ENCODE measurements at places on chromosomes 11 and 22.

DNA sequence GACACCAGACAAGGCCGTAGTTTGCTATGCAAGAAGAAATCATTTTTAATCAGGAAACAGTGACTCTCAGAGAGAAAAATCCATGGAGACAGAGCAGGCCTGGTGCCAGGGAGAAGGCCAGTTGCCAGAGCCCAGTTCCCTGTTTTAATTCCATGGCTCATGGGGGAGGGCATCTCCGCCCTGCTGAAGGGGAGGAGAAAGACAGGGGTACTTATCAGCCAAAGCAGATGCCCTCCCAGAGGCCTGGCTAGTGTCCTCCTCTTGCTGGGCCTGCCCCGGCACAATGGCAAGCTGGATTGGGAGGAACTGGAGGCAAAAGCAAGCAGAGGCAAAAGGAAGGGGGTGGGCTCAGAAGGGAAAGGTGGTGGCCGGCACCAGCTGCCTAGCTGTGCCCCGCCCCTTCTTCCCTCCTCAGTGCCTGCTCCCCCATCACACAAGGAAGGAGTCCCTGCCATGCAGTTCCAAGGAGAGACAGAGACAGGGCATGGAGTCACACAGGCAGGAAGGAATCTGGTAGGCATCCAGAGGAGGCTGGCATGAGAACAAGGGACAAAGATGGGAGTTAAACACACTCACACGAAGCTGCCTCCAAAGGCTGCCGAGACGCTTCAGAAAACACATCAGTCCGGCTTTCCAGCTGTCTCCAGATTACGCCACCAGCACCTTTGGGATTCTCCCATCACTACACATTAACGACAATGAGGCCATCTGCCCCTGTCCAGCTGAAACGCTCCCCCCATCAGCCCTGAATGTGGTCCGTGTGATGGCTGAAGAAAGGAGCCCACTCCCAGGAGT lies 591.8 kb downstream of the BUD13 start:
- peak; percentile 68 for DNase-seq

DNA sequence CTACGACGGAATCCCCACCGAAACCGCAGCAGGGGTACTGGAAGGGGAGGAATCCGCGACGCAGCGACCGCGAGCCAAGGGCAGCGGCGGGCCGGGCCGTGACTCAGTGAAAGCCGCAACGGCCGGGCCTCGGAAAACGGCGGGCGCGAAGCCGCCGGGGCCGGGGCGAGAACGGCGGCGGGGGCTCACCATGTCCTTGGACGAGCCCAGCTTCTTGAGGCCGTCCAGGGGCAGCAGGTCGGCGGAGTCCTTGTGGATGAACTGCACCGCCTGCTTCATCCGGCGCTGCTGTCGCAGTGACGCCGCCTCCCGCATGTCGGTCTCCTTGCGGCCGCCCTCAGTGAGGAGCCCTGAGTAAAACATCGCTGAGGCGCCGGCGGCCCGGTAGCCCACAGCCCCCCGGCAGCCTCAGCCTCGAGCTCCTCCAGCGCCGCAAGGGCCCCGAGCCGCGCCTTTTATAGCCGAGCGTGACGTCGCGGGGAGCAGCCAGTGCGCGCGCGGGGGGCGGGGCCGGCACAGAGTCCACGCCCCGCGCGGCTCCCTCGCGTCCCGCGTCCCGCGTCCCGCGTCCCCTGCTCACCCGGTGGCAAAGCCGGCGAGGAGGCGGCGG lies at the start of gene NRIP3:
TSS of gene NRIP3 (minus strand) at position 429 of the 610 bp plus-strand sequence. CDS start at position 363, 66 bp downstream.
- DNase-seq = peak; percentile 92

DNA sequence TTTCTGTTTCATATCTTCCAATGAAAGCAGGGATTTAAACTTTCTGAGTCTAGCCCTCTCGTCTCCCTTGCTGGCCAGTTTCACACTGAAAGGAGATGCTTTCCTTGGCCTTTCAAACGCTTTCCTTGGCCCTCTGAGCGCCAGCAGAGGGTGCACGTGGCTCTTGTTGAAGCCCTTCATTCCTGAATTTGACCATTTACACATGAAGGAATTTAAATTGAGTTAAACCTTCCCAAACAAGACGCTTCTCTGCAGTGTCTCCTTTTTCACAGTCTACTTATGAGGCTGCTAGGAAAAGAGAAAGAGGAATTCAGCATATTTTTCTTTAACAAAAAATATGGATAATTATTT lies 21.6 kb downstream of the NNMT start:
- DNase-seq = peak; percentile 76

DNA sequence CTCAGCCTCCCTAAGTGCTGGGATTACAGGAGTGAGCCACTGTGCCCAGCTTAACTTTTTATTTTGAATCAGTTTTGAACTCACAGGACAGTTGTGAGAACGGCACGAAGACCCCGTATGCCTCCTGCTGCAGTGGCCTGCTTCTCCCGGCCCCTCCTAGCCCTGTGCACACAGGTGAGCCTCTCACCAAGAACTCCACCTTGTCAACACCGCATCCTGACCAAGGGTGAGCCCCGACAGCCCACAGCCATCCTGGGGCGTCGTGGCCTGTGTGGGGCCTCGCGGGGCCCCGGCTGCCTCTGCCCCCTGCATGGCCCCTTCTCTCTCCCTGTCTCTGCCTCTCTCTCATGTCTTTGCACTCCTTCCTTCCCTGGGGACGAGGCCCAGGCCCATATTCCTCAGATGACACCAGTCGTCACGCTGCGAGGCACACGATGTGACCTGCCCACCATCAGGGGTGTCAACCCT lies 38.8 kb downstream of the GNB1L start:
- no peak for DNase-seq

GRCh38 chr11:63491636-63492372 lies 837 bp upstream of the PLAAT5 start:
- no peak for DNase-seq

GRCh38 chr11:128273736-128274135 lies 313.6 kb downstream of the ETS1 start:
- DNase-seq = no peak

GRCh38 chr22:38727123-38727522 lies 21.4 kb downstream of the GTPBP1 start:
- DNase-seq = no peak

- no peak for DNase-seq
Observed at GRCh38 chr11:125777309-125777708, 1.3 kb downstream of the PATE2 start.

- no peak for DNase-seq
Observed at GRCh38 chr11:131108760-131109159, 192.5 kb upstream of the SNX19 start.

GRCh38 chr11:133951327-133952198 lies 5.2 kb downstream of the IGSF9B start:
- DNase-seq = peak; percentile 64

DNA sequence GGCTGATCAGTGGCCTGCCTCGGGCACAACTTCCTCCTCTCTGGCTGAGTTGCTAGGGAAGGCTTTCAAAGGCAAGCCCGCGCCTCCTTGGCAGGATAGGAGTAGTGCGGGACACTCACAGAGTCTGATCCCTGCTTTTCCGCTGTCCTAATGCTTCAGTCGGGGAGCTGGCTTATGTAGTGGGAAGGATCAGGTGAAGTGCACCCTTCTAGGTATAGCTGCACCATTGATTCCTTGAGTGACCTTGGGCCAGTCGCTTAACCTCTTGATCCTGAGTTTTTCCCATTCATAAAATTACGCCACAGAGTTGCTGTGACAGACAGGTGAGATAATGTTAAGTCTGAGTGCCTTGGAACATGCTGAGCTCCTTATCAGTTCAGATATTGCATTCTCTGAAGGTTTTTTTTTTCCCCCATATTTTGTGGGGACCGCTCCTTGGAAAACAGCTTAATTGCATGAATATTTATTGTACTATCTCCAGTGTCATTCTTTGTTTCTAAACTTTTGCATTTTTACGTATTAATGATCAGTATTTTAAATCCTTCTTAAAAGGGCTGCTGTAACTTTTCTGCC lies 961 bp downstream of the IPO7 start:
- peak; percentile 34 for DNase-seq

GRCh38 chr11:104484804-104485554 lies 321.0 kb upstream of the PDGFD start:
- peak; percentile 81 for DNase-seq

- DNase-seq = peak; percentile 33
Observed at GRCh38 chr11:64894070-64894811, 15.8 kb upstream of the EHD1 start.

DNA sequence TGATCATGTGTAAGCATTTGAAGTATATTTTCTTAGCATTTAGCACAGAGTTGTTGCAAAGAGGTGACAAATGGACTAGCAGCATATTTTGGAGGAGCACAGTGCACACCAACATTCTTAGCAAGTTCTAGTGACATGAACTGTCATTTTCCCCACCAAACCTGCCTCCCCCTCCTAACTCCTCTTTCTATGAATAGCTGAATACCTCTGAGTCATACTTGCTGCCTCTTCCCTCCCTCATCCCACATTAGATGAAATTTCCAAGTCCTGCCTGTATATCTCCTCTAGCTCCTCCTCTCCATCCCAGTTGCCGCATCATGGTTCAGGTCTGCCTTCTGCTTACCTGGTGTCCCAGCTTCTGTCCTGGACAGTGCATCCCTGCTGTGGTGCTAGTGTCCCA lies 7.2 kb downstream of the OSBP2 start:
- DNase-seq = no peak

GRCh38 chr11:102879801-102880200 lies 5.0 kb upstream of the MMP12 start:
- DNase-seq = no peak

GRCh38 chr11:74212533-74212932 lies 41.4 kb downstream of the PPME1 start:
- no peak for DNase-seq

DNA sequence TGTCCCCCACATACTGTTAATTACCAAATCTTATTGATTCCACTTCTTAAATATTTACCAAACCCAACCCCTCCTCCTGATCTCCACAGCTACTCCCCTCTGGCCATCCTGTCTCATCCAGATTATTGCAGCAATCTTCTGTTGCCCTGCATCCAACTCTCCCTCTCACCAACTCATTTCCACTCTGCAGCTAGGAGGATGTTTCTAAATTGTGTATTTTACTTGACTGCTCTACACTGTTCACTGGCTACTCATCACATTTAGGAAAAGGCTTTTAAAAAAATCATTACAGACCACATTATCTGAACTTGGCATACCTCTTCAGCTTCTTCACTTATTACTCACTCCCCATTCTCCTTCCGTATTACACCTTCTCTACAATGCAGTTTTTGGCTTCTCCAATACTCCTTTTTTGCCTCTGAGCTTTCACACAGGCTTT lies 117.9 kb downstream of the ATG16L2 start:
- DNase-seq = no peak

DNA sequence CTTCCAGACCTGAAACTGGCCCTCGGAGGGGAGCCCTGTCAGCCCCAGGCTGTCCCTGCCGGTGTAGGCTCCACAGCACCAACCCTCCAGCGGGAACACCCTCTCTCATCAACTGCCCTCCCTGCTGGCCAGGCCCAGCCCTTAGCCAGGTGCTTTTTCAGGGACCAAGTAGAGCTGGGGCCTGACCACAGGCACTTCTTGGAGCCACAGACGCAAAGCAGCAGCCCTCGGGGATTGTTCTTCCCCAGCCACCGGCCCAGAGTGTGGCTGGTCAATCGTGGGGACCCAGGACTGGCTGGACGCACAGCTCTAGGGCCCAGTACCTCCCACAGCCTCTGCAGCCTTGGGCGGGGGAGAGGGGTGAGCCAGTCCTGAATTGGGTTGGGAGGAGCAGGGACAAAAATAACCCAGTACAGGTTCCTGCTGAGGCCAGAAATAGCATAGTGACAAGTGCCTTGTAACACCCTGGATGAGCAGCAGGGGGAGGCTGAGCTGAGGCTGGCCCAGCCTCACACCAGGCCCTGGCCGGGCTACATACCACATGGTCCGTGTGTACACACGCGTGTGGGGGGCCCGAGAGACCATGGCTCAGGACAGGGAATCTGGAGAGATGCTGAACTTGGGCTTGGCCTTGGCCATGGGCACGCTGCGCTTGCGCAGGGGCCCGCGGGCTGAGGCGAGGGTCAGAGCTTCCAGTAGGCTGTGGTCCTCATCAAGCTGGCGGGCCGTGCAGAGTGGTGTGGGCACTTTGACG lies 2.0 kb downstream of the KCNJ11 start:
- DNase-seq = peak; percentile 58

- no peak for DNase-seq
Observed at GRCh38 chr11:93728792-93729128, 12.5 kb downstream of the TAF1D start.

DNA sequence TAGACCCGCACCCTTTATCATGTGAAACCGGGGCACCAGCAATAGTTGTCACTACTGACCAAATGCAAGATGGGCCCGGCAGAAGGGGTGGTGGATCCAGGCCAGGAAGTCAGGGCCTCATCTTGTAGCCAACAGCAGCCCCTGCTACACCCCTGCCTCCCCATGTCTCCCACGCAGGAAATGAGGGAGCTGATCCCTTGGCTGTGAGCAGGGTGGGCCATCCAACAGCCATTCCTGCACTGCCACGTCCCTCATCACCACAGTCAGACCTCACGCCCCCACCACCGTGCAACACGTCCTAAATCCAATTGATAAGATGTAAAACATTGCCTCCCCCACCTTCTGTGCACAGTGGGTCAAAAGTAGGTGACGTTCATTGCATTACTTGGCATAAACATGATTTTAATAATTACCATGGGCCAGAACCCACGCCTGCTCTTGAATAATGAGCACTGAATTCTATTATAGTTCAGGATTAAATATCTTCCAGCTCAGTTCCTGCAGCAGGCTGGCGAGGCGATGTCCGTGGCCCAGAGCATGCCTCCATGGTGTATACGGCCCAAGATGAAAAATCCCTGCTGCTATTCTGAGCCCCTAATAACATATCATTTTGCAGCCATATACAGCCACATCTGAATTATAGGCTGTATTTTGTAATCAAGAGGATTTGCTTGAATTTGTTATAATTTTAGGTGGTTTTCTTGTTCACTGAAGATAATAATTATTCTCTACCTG lies 1373.8 kb downstream of the BRD1 start:
- DNase-seq = no peak

DNA sequence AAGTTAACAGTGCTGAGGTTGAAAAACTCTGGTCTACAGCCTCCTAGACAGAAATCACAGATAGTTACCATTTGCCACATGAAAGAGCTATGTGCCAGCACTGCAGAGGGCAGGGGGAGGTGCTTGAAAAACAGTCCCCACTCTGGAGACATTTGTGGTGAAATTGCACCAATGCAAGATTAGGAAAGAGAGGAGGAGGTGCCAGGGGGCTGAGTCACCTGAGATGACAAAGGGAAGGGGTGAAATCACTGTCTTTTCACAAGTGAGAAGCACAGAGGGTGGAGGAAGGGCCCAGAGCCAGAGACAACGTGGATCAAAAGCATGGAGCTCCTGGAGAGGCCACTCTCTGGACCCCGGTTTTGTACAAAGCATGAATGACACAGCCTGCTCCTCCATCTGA lies 196.3 kb downstream of the BUD13 start:
- DNase-seq = no peak
